ENCODE measurements at places on chromosomes 16 and 17.

GRCh38 chr17:12522336-12522735 is 143.4 kb upstream of the MYOCD start:
- DNase-seq, result no peak

DNA sequence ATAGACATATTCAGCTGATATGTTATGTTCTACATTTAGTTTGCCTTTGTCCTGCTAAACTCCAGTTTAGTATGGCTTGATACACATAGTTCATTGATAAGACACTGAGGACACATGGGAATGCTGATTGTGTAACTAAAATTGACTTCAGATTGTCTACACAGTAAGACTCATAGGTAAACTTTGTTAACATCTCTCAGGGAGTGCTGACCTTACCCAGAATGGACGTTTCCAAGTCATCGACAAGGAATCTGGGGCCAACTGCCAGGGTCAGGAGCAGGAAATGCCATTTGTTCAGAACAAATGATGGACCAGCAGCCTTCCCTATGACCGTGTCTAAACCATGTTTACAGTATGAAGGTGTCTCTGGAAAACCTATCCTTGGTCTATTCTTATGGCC is 58.7 kb downstream of the DYNLRB2 start:
- DNase-seq, result no peak

- no peak for DNase-seq
Observed at GRCh38 chr16:70646260-70647241, at the start of gene IL34. IL34 (plus strand) TSS chr16:70646559; CDS start chr16:70646948, 389 bp downstream.

DNA sequence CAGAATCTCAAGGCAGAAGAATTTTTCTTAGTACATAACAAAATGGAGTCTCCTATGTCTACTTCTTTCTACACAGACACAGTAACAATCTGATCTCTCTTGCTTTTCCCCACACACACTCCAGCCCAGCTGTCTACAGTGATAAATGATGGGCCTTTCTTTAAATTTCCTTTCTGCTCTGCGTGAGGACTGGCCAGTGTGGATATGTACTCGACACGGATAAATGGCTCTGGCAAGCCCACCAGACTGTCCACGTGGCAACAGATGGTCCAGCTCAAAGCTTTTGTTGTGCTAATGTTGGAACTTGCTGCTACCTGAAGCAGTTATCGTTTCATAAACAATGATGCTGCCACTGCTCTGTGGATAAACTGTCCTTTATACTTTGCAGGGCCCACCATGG is 410.7 kb downstream of the TMEM114 start:
- no peak for DNase-seq

- peak; percentile 39 for DNase-seq
Observed at GRCh38 chr17:36627101-36627500, 25.7 kb downstream of the MRM1 start.

GRCh38 chr17:45256114-45256966 is 5.6 kb downstream of the SPATA32 start:
- DNase-seq, result no peak

DNA sequence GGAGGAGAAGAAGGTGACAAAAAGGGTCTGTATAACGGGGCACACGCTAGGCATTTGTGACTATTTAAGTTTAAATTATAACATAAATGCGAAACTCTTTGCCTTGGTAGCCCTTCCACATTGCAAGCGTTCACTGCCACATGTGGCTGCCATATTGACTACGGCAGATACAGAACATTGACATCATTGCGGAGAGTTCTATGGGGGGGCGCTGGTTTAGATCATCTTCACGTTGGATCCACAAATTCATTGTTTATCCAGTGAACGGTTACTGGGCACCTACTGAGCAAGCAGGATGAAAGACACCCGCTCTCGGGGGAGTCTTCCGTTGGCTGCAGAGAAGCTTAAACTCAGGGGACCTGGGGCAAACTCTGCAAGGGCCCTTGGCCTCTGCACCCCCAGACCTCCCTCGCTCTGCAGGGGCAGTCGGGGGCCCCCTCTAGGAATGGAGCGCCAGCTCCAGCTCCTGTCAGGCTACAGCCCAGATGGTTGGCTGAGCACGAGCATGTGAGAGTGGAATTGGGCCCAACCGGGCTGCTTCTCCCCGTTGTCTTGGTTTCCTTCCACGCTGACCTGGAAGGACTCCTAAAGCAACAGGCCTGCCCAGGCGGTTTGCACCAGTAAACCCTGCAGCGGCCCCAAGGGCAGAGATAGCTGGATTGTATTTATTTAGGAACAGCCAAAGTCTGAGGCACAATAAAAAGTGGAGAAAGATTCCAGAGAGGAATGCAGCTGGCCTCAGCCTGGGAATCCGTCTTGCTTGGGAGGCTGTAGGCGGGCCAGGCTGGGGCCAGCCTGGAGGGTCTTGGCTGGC is 172.2 kb downstream of the SEC14L1 start:
- DNase-seq, result no peak

DNA sequence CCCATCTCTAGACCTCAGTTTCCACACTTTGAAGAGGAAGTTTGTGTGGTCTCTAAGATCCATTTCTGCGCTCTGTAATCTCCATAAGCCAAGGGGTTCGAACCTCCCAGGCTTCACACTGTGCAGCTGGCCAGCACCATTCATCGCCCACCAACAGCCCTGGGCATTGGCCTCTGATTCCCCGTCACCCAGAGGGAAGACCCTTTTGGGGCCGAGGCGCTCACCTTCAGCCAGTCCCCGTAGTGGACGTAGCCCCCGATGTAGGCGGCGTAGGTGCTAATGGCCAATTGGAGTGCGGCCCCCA is 678 bp downstream of the TMEM101 start:
- no peak for DNase-seq

DNA sequence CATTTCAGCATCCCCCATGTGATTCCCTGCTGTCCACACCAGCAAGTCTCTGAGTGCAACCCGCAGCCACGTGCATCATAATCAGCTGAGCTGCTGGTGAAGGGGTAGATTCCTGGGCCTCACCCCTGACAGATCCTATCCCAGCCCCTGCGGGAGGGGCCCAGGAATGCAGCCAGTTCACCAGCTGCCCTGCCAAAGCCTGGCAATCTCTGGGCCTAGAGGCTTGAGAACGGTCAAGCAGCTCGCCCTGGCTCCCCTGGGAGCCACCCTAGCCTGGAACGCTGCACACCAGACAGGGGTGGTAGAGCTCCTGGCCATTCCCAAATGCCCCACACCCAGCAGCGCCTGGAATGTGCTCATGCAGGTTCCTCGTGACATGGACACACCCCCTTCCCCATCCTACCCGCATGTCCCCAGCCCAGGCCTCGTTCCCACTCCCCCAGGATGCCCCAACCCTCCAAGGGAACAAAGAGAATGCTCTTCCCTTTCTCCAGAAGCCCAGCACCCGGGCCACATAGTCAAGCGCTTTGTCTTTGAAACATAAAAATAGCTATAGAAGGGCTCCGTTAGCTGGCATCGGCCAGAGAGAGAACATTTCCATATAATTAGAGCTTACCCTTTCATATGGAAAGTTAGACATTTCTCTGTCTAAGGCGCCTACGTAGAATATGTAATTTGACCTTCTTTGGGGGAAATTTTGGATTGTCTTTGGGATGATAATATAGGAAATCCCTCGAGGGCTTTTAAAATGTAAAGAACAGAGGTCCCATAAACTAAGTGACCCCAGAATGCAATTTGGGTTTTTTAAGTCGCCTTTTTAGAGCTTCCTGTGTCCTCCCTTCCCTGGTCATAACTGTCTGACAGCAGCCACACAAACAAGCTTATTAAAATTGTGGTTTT is 3.4 kb downstream of the CEP295NL start:
- no peak for DNase-seq

DNA sequence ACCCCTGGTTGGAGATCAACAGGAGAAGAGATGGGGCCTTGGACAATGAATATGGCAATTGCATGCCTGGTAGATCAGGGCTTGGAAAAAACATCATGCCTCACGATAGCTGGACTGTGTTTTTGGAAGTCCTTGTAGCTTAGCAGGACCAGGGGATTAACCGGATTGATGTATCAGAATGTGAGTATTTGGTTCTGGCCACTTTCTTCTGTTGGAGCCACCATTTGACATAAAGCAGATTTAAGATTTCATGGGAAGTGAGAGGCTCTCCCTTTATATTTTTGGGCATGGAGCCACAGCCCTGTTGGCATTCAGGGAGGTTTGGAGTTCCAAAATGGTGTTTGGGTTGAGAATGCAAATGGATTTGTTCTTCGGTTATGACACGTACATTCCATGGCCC is 424.7 kb upstream of the MAF start:
- no peak for DNase-seq

GRCh38 chr17:66698270-66698669 is 136.6 kb upstream of the CACNG5 start:
- no peak for DNase-seq

DNA sequence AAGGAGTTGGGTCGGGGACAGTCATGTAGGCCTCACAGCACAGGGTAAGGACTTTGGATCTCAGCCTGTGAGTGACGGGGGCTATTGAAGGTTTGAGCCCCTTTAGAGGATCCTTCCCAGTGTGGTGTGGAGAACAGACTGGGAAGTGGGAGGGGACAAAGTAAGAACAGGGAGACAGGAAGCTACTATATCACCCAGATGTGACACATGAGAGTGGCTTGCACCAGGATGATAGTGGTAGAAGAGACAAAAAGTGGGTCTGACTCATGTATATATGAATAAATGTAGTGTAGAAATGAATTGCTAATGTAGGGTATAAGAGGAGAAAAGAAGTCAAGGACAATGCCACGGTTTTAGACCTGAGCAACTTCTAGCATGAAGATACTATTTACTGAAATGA is 4.5 kb downstream of the NUP93 start:
- no peak for DNase-seq

- DNase-seq, result no peak
Observed at GRCh38 chr16:49972961-49973360, 52.1 kb upstream of the CNEP1R1 start.

DNA sequence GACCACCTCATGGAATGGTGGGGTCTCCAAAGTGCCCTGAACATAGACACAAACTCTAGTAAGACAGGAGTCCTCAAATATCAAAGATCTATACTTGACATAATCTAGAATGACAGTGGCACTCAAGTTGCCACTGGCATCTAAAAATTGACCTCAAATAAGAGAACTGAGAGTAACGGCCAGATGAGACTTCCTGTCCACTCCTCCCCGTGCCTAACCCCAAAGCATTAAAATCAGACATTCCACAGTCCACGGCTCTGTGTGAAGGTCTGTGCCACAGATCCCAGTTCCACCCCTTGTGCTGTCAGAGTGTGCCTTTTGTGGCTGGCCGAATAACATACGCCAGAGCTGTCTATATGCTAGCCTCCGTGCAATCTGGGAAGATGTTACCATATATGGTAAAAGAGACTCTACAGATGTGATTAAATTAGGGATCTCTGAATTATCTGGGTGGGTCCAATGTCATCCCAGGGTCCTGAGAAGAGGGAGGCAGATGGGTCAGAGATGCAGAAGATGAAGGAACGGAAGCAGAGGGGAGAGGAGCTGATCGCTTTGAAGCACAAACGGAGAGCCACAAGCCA is 21.0 kb upstream of the EVPL start:
- DNase-seq, result no peak

- DNase-seq, result no peak
Observed at GRCh38 chr16:49588026-49588425, 214.4 kb downstream of the C16orf78 start.

DNA sequence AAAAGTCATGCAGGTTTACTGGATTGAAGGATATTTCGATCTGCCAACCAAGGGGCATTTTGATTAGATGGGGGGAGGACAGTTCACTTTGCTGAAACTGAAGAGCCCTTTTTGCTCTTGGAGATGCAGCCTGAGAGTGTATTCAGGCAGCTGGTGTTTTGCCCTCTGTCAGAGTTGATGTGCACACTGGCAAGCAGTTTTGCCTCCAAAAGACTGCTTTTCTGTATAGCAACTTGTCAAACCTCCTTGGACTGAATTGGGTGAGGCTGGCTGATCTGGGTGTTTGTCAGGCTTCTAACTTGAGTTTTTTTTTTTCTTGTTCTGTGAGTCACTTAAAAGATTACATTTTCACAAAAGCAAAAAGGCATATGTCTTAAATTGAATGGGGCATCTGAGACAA is 22.6 kb upstream of the ANKFN1 start:
- DNase-seq, result no peak

DNA sequence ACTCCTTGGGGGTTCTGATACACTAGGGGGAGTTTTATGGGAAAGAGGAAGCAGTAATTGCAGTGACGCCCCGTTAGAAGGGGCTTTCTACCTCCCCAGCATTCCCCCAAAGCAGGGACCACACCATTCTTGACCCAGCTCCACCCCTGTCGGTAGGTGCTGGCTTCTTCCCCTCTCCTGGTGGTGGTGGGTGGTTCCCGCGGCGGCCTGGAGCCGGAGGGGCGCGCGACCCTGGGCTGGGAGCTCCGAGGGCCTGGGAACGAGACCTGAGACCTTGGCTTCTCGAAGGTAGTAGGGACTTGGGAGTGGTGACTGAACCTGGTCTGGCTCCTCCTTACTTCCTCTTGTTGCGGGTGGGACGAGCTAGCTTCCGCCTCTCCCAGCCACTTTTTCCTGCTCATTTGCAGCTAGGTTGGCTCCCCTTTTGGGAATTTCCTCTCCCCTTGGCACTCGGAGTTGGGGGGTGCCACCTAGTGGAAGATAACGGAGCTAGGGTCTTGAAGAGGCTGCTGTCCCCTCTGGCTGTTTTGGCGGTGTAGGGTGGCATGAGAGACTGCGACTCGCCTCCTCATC is 438 bp downstream of the GRN start:
- no peak for DNase-seq

- DNase-seq, result no peak
Observed at GRCh38 chr16:74752258-74752657, 22.4 kb downstream of the FA2H start.

DNA sequence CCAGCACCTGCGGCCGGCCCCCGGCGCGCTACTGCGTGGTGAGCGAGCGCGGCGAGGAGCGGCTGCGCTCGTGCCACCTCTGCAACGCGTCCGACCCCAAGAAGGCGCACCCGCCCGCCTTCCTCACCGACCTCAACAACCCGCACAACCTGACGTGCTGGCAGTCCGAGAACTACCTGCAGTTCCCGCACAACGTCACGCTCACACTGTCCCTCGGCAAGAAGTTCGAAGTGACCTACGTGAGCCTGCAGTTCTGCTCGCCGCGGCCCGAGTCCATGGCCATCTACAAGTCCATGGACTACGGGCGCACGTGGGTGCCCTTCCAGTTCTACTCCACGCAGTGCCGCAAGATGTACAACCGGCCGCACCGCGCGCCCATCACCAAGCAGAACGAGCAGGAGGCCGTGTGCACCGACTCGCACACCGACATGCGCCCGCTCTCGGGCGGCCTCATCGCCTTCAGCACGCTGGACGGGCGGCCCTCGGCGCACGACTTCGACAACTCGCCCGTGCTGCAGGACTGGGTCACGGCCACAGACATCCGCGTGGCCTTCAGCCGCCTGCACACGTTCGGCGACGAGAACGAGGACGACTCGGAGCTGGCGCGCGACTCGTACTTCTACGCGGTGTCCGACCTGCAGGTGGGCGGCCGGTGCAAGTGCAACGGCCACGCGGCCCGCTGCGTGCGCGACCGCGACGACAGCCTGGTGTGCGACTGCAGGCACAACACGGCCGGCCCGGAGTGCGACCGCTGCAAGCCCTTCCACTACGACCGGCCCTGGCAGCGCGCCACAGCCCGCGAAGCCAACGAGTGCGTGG is 1.5 kb downstream of the NTN1 start:
- no peak for DNase-seq

GRCh38 chr16:71894229-71894920 is 956 bp upstream of the IST1 start:
- DNase-seq, result no peak

- DNase-seq, result no peak
Observed at GRCh38 chr16:5450409-5451104, 353.0 kb upstream of the EEF2KMT start.

- no peak for DNase-seq
Observed at GRCh38 chr16:78562650-78563049, 463.2 kb downstream of the WWOX start.

GRCh38 chr16:63171545-63171944 is 1135.3 kb upstream of the CDH8 start:
- no peak for DNase-seq

GRCh38 chr16:27374221-27374803 is 27.7 kb upstream of the IL21R start:
- no peak for DNase-seq

Data from NCI-H1417 treated with DMSO at 0.1 percent for 48 hours (cell line).